HuH-7 (cell line): ENCODE measurements at places on chromosomes 7 and 10.
A peak's percentile ranks its signal among the peaks of the same experiment; 100 is the strongest.

- no peak for DNase-seq
Measured at GRCh38 chr7:100860702-100861615, 6.2 kb upstream of the TRIP6 start.

GRCh38 chr10:17387861-17388503 lies 66.4 kb downstream of the ST8SIA6 start:
- DNase-seq = no peak

DNA sequence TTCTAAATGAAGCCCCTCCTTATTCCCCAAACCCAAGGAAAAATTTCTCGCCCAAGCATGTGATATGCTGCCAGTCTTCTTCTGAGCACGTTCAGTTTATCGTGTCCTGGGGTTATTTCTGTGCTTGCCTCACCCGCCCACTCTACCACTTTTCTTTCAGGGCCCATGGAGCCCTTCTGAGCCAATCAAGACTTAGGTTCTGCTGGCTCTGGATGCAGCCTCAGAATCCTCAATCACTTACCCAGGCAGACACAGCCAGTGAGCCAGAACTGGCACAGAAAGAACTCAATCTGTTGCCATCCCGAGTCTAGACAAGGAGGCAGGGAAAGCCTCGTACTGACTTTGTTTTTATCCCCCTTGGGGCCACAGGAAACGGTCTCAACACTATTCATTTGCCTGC lies 34.2 kb upstream of the C10orf90 start:
- DNase-seq = no peak

DNA sequence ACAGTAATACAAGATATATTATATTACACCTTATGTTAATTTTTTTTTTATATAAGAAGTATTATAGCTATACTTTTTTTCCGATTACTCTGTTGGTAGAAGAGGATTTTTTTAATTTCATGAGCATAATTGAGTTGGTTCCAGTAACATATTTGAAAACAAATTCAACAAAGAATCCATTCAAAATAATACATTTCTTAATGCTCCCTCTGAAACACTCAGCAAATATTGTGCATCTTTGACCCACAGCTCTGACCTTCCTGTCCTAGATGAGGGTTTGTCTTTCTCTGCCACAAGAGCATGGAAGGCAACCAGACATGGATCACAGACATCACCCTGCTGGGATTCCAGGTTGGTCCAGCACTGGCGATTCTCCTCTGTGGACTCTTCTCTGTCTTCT lies at the start of gene OR2A2:
OR2A2 (plus strand) TSS at position 301 of the 400 bp plus-strand sequence; CDS start at position 301, 0 bp downstream.
- no peak for DNase-seq

DNA sequence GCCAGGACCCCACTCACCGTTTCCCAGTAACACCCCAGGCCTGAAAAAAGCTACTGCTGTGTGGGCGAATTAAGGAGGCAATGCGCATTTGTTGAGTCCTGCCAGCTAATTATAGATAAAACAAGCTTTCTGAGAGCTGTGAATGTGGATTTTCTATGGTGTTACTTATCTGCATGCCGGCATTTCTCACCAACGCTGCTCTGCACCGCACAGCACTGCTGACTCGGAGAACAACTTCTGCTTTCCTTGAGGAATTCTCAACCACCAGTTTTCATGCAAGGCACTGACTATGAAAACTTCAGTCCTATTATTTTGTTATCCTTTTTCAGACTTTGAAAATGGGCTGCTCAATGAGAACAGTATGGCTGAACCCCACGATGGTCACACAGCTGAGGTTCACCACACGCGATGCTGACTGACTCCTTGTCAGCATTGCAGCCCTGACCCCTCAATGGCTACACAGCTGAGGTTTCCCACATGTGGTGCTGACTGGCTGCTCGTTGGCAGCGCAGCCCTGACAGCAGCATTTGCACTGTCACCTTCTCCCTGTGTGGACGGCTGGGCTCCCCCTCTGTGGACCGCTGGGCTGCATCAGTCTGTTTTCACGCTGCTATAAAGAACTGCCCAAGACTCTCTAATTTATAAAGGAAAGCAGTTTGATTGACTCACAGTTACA lies 190.6 kb downstream of the DIP2C start:
- DNase-seq = no peak

- no peak for DNase-seq
Measured at GRCh38 chr10:98956576-98957260, 278.9 kb downstream of the HPSE2 start.

DNA sequence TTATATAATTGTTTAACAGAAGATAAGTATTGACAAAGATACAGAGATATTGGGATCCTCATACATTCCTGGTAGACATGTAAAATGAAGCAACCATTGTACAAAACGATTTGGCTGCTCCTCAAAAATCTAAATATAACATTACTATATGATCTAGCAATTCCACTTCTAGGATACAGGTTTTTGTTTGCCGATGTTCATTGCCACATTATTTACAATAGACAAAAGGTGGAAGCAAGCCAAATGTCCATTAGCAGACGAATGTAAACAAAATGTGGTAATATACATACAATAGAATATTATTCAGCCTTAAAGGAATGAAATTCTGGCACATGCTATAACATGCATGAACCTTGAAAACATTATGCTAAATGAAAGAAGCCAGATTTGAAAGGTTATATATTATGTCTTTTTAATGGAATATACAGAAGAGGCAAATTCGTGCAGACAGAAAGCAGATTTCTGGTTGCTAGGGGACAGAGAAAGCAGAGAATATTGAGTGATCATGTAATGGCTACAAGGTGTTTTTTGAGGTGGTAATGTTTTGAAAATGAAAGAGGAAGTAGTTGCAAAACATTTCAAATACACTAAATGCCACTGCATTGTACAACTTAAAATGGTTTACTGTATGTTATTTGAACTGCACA lies 44.9 kb downstream of the POLR1F start:
- DNase-seq = no peak

- DNase-seq = no peak
Measured at GRCh38 chr7:150586785-150587152, 19.6 kb downstream of the GIMAP4 start.

DNA sequence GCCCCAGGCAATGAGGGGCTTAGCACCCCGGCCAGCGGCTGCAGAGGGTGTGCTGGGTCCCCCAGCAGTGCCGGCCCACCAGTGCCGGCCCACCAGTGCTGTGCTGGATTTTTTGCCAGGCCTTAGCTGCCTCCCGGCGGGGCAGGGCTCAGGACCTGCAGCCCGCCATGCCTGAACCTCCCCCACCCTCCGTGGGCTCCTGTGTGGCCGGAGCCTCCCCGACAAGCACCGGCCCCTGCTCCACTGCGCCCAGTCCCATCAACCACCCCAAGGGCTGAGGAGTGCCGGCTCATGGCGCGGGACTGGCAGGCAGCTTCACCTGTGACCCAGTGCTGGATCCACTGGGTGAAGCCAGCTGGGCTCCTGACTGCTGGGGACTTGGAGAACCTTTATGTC lies 3.5 kb upstream of the ACSL5 start:
- DNase-seq = no peak

- DNase-seq = no peak
Measured at GRCh38 chr10:94524711-94525110, 20.9 kb upstream of the HELLS start.

- no peak for DNase-seq
Measured at GRCh38 chr7:43856996-43857395, 12.3 kb downstream of the MRPS24 start.

DNA sequence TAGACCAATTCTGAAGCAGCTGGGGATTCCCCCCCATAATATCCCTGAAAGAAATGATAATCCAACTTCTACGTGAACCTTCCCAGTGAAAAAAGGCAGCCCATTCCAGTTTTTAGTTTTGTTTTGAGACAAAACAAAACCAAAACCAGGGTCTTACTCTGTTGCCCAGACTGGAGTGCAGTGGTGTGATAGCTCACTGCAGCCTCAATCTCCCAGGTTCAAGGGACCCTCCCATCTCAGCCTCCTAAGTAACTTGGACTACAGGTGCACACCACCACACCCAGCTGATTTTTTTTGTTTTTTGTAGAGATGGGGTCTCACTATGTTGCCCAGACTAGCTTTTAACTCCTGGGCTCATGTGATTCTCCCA lies 12.5 kb upstream of the ARPC1A start:
- no peak for DNase-seq

DNA sequence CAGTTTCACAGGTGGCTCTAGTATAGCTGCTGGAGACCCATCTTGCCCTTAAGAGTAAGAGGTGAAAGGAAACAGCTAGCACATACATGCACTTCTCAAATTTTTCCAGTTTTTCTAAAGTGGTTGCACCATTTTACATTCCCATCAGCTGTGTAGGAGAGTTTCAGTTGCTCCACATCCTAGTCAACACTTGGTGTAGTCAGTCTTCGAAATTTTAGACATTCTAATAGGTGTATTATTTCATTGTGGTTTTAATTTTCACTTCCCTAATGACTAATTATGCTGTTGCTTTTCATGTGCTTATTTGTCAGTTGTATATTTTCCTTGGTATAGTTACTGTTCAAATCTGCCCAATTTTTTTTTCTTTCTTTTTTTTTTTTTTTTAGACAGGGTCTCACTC lies 9.5 kb upstream of the HACD1 start:
- no peak for DNase-seq

- no peak for DNase-seq
Measured at GRCh38 chr10:17353568-17354300, 100.7 kb downstream of the ST8SIA6 start.

- DNase-seq = peak; percentile 34
Measured at GRCh38 chr7:99141841-99142726, 1.8 kb downstream of the SMURF1 start.

- DNase-seq = no peak
Measured at GRCh38 chr10:133087045-133087678, 562 bp upstream of the ADGRA1 start.
